ENCODE measurements at places on chromosomes 12 and 14.

GRCh38 chr14:95515080-95515489 is 1.4 kb downstream of the SYNE3 start:
- peak; percentile 69 for DNase-seq

GRCh38 chr14:91303091-91303923 is 58.8 kb upstream of the GPR68 start:
- DNase-seq, result peak; percentile 97

DNA sequence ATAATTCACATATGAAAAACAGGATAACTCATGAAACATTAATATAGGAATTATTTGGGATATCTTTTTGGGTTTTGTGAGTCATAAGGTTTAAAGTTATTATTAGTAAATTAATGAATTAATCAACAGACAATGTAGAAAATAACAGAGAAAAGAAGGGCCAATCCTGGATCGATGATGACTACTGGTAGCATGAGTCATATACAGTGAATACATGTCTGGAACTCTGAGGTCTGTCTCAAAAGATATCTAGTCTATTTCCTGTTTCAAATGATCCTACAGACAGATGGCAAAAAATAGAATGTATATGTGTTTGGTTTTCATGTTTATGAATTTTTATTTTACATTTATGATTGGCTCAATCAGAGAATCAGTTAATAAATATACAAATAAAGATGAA is 86.4 kb upstream of the RTL1 start:
- DNase-seq, result no peak

DNA sequence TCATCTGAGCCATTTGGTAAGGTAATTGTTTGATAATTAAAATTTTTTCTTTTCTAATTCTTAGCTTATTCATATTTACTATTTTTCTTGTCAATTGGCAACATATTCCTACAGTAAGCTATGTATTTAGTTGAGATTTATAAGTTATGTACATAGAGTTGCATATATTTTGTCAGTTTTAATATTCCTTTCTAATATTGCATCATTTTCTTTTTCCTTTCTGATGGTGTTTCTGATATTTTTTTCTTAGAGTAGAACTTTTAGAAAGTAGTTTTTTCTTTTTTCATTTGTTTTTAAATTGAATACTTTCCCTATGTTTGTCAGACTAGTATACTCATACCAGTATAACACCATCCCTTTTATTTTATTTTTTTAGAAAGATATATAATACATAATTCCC is 131.3 kb downstream of the TTC6 start:
- no peak for DNase-seq

DNA sequence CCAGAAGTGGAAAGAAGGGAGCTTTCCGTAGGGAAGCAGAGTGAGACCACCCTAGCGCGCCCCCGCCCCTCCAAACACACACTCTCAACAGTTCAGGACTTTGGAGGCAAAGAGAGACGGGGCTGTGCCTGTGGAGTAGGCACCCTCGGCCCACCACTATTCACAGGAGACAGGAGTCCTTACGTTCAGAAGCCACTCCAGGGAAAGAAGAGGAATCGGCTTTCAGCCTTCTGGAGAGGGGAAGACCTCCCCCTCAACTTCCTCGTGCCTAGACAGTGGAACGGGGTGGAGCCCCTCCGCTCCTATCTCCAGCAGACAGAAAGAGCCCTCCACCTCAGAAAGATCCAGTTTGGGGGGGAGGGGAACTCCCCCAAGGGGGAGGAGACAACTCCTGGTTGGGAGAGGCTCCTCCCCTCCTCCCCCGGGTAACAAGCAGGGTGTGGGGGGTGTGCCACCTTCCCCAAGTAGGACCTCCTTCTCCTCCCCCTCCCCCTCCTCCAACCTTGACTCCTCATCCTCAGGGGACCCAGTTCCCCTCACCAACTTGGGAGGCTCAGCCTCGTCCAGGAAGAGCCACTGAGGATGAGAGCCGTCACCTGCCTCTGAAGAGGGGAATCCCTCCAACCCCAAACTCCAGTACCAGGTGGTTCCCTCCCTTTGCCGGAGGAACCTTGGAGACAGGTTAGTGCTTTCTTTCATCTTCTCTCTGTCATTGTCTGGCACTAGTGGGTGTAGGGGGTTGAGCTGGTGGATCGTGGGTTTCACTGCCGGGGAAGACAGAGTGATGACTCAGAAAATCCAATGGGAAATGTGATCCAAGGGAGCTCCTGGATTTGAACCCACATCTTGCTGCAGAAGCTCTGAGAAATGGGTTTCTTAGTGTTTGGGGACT is 883 bp downstream of the FOXJ2 start:
- DNase-seq, result peak; percentile 69

- DNase-seq, result no peak
Measured at GRCh38 chr12:96906498-96906848, 584 bp upstream of the NEDD1 start.

GRCh38 chr12:8058506-8058905 is 7.7 kb downstream of the C3AR1 start:
- DNase-seq, result no peak

DNA sequence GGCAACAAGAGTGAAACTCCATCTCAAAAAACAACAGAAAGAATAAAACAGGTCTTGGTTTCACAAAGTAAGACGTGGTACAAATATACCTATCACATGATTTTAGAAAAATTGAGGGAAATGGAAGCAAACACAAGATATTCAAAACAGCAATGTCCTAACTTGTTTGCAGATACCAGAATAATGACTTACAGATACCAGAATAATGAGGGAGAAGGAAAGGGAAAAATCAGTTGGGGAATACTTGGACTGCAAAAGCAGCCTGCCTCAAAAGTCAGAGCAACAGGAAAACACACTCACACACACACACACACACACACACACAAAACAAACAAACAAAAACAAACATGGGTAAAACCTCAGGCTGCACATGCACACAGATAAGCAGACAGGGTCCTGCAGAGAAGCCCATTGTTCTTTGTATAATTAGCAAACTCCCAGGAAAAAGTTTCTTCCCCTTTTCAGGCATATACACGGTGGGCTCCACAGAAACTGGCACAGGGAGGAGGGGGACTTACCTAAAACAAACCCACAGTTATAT is 65.7 kb upstream of the CAPRIN2 start:
- DNase-seq, result peak; percentile 37

DNA sequence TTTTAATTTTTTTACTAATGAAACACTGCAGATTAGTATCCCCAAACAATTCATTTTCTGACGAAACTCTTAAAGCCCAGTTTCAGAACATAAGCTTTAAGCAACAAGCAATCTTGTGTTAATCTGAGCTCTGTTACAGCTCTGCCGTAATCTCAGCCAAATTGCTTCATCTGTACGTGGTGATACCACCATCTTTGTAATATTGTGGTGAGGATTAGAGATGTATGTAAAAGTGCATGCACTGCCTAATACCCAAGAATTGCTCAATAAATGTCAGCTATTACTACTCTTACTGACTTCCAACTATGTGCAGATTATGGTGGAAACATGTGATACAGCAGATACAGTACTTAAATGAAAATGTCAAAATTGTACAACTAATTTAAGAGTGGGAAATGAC is 1.8 kb downstream of the AKAP5 start:
- no peak for DNase-seq

DNA sequence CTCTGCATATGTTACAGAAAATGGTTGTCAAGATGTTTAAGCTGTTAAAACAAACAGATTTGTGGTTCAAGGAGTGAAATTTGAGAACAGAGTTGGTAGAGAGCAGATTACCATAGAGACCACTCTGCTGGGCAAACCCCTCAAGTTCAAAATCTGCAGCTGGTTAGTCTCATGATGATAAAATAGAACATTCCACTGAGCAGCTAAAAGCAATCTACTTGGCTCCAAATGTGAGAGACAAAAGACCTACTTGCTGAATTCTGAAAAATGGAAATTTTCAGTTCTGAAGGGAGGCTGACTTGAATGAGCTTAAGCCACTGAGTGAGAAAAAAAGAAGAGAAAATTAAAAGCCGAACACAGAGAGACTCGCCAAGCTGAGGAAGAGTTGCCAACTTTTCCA is 519.3 kb downstream of the NOVA1 start:
- DNase-seq, result no peak

DNA sequence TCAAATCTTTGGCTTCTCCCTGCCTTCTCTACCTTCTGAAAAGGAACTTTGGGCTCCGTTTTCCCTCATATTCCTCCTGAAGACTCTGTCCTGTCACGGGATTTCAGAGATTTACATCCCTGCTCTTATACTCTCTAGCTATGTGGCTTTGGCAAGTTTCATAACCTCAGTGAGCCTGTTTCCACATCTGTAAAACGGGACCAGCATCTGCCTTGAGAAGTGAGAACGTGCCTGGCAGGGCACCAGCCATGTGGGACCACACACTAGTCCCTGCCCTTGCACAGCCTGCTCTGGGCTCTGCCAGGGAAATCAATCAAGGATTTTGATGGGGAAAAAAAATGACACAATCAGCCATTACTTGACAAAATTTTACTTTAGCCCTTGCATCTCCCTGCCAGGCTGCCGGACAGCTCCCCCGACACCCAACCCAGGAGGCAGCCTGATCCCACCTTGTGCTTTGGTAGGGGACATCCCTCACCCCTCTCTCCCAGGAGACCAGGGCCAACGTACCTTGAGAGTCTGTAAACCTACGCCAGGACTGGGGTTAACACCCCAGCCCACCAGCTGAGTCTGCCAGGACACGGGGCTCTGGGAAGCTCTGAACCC is 8.5 kb downstream of the PHETA1 start:
- no peak for DNase-seq

DNA sequence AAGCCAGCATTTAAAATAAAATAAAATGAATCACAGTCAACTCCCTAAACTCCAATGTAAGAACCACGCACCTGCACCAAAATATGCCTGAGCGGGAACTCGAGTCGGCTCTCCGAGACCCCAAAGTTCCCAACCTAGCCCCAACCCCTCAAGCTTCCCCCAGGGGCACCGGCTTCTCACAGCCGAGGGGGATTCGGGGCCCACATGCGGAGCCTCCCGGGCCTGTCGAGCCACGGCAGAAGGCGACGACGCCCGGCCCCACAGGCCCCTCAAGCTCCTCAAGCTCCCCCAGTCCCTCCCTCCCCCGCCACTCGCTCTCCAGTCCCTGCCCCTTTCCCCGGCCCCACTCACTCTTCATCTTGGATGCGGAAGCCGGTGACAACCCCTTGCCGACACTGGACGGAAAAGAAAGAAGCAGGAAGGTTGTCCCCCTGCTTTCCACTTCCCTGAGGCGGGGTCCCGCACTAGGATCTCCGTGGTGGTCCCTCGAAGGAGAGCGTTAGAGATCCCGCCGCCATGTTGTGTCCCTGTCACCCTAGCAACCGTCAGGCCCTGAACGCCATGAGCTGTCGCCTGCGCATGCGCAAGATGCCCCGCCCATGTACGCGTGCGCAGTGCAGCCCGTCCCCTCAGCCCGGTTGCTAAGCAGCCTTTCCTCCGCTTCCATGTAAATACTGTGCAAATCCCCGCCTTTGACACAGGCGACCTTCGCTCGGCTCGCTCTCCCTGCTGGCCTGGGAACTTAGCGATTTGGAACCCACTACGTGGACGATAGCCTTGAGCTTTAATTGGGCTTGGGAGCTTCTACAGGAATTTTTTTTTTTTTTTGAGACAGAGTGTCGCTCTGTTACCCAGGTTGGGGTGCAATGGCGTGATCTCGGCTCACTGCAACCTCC is at the start of gene MOK:
Gene MOK, minus strand, starts transcription at position 554 of the 896 bp plus-strand sequence. Its CDS starts 196 bp downstream, at position 358.
- peak; percentile 99 for DNase-seq

- DNase-seq, result no peak
Measured at GRCh38 chr12:116183741-116184141, 93.8 kb downstream of the MED13L start.

GRCh38 chr14:61927520-61927919 is 165.3 kb downstream of the SNAPC1 start:
- no peak for DNase-seq

DNA sequence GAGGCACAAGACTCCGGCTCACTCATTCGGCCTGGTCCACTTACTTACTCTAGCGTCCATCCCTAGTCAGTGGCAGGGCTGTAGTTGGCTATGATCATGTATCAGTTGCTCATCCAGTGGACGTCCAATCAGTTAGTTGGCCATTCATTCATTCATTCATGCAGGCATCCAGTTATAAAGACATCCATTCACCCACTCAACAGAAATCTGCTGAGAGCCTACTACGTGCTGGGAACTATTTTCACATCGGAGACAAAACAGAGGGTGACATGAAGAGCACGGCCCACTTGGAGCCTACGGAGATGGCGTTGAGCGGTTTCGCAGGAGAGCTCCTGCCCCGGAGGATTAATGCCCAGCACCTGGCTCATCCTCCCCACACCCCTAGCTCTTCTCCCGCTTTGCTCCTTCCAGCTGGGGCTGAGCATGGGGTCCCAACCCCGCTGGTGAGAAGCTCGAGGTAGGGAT is 49.7 kb downstream of the SNAPC1 start:
- no peak for DNase-seq

- no peak for DNase-seq
Measured at GRCh38 chr14:34707722-34708121, 6.7 kb downstream of the CFL2 start.

- DNase-seq, result peak; percentile 20
Measured at GRCh38 chr12:105468464-105468863, 138.0 kb downstream of the C12orf75 start.

- DNase-seq, result no peak
Measured at GRCh38 chr12:70251226-70251625, 8.0 kb downstream of the CNOT2 start.
